Pulmonary artery endothelial cell (primary cell): ENCODE measurements at places on chromosomes 4 and X. TPM values are rescaled to one million over a fixed set of nuclear protein-coding genes. Genes with fewer than 3 reads are reported as not detected.
A peak's percentile ranks its signal among the peaks of the same experiment; 100 is the strongest.

- DNase-seq = no peak
Measured at GRCh38 chr4:118113220-118113619, 78.9 kb downstream of the NDST3 start.

DNA sequence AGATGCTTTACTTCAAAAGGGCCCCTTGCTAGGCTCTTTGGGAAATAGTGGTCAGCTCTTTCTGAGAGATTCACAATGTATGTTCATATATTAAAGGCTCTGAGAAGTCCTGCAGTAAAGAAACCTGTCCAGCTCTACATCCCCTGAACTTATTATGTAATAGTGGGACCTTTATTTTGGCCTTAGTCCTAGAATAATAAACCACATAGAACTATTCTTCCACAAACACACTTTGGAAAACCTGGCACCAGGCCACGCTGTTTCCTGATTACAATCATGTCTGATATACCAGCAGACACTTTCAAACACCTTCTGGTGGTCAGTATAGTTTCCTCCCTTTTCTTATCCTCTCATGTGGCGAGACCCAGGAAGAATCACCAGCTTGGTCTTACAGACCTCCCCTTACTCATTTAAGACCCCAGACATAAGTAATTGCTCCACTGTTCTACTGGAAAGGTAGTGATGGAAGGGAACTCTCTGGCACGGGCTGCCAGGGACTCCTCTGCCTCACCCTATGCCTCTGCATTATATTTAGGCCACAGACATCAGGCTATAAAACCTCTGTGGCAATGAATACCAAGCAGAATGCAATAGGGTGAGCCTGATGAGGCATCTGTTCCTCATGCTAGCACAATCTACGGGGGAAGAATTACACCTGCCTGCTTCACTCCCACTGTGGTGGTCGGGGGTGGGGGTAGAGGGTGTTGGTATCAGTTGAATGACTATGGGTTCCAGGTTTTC is 5.7 kb upstream of the PPEF1 start:
- peak; percentile 26 for DNase-seq

DNA sequence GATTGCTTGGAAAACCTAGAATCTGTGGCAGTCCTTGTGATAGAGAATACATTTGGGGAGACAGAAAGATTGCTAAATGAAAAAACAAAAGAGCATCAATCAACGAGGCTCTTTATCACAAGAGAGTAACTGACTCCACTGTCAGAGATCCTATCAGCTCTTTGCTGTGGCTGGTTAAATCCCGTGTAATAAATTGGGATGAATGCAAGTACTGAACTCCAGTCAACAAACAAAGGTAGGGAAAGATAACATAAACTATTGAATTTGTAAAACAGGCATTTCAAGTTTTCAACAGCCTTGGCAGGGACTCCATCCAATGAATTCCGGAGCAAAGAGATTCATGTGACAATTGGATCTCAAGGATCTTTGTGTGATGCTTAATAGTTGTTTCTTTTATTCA is 21.3 kb downstream of the MMRN1 start:
- DNase-seq = no peak

DNA sequence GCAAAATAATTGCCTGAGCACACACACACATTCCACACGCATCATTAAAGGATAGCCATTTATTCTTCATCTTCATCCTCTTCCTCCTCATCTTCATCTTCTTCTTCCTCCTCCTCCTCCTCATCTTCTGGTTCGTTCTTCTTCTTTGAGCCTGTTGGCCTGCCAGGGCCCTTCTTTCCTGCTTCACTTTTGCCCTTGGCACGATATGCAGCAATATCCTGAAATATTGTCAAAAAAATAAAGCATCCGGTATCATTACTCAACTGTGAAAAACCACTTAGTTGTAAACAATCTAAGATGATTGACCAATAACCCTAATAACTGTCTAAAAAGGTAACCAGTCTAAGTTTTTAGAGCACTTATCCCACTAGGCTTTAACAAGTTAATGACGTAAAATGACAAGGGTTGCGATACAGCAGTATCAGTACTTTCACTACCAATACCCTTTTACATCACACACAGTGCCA is 2.1 kb downstream of the HMGB2 start:
- DNase-seq = no peak

DNA sequence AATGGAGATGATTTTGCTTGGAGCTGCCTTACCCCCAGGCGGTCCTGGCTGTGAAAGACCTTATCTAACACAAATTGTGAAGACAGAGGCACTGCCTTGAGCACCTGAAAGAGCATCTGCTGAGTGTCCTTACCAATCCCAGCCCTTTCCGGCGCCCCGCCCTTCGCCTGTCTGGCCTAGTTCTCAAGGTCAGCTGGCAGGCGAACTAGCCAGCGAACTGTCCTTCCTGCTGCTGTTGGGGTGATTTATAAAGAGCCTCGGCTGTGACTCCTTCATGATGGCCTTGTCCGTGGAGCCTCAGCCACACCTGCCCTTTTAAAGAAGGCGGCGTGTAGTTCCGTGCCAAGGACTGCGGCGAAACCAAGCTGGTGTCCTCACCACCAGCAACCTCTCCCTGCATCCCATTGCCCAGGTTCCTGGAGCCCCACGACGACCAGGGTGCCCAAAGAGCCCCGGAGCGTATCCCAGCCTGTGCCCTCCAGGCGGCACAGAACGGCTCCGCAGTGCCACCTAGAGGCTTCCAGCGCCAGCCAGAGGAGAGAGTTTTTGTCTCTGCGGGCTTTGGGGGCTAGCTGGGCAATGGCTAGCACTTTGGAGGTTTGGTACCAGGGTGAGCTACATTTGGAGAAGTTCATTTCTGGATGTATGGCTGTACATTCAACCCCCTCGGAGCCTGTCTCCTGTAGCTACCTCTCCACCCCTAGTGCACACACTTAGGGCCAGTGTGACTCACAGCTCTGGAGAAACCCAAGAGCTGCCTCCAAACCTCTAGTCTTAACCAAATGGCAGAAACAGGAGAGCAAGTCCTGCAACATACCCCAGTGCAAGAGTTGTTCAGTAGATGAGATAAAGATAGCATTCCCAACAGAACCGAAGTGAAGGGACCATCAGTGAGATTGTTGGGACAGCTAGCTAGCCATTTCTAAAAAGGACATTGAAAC is 36.8 kb upstream of the VMA21 start:
- DNase-seq = no peak

DNA sequence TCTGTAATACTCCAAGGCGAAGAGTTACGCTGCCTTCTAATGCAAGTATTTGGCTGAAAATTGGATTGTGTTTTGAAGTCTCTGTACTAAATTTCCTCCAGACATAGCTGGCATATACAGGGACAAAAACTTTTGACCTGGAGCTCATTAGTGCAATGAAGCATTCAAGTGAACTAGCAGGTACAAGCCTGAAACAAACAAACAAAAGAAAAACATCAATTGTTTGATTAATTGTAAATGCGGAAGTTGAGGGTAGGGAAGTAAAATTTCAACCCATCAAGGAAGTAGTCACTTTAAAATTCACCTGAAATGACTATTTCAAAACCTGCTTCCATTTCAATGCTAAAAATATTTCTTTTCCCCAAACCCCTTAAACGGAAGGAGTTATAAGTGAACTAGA is 516.3 kb upstream of the ATOH1 start:
- DNase-seq = no peak

DNA sequence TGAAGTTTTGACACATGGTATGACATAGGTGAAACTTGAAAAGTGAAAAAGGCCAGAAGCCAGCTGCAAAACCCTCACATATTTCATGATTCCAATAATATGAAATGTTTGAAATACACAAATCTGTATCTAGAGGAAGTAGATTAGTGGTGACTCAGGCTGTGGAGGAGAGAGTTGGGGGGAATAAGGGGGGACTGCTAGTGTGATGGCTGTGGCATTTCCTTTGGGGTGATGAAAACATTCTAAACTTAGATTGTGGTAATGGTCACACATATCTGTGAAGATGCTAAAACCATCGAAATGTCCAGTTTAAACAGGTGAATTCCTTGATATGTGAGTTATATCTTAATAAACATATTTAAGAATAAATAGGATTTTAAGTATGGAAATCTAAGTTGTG is 343.5 kb upstream of the SFRP2 start:
- DNase-seq = no peak

DNA sequence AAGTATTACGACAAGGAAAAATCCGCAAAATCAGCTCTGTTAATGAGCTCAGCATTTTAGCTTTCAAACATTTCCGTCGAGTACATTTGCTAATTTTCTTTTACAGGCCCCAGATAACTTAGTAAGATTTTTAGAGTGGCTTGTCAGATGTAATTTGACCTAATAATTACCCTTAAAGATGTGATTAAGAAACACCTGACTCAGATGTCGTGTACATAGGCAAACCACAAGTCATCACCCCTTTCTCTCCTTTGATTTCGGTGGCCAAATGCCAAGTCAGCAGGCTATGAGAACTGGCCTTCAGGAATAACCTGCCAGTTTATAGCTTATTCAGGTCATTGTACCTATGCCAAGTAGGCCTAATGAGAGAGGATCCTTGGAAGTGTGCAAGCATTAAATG is 369.6 kb downstream of the PCDH7 start:
- DNase-seq = no peak

The MCF2 gene
- 0.07 TPM in 1 of 2 replicates, not detected in the other for total RNA-seq

The NWD2 gene
- not detected in 2 replicates for total RNA-seq

The DOK7 gene
- total RNA-seq = 0.20 TPM in 1 of 2 replicates, not detected in the other

The FGA gene
- total RNA-seq = not detected in 2 replicates

The GCNA gene
- 0.59 and 2.3 TPM in 2 replicates for total RNA-seq

The MAGEC1 gene
- total RNA-seq = 0.07 TPM in 1 of 2 replicates, not detected in the other

The SPIN3 gene
- 4.4 and 5.8 TPM in 2 replicates for total RNA-seq
